ENCODE measurements at places on chromosomes 7 and 10.

DNA sequence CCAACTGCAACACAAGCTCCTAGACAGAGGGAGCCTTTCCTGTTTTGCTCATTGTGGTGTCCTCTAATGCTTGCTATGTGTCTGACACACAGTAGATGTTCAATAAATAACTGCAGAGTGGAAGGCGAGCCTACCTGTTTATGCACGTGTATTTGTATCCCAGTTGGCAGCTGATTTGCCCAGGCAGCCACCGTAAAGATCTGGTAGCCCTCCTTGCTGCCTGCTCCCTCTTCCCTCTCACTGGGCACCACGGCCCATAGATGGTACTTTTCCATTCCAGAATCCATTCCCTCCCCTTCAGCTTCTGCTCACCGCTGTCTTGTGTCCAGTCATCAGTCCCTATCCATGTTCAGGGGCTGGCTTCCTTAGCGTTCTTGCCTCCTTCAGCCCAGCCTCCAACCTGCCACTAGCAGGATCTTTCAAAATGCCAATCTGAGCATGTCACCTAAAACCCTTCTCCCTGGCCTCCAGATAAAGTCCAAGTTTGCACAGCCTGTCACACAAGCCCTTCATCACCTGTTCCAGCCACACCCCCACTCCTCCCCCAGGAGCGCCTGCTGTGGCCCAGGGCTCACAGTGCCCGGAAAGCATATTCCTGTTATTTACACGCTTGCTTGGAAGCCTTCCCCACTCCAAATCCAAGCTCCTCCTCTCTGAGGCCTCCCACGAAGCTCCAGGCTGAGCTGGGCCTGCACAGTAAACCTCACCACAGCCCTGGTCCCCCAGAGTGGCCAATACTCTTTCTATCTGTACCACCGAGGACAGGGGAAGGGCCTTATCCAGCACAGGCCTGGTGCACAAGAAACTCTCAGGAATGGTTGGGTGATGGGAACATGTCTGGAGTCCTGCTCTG, 21.0 kb downstream of the ZCCHC24 start:
- DNase-seq: peak; percentile 72

DNA sequence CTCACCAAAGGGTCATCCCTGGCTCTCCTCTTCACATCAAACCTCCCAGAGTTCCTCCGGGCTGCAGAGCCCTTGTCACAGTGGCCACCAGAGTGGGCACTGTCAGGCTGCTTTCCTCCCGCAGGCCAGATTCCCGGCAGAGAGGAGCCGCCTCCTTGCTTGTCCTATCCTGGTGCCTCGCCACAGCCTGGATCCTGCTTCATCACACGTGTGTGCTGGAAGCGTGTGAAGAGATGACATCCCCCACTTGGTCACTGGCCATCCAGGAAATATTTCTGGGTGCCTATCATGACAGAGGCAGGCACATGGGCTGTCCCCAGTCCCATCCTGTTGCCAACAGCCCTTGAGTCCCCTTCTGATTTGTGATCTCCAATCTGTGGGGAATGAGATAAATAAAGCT, 15.0 kb downstream of the INSIG1 start:
- DNase-seq: no peak

- no peak for DNase-seq
Observed at GRCh38 chr7:144529269-144529926, 125.9 kb upstream of the NOBOX start.

GRCh38 chr7:11170175-11170574, 196.5 kb downstream of the PHF14 start:
- no peak for DNase-seq

- no peak for DNase-seq
Observed at GRCh38 chr7:42181566-42181965, 55.4 kb downstream of the GLI3 start.

DNA sequence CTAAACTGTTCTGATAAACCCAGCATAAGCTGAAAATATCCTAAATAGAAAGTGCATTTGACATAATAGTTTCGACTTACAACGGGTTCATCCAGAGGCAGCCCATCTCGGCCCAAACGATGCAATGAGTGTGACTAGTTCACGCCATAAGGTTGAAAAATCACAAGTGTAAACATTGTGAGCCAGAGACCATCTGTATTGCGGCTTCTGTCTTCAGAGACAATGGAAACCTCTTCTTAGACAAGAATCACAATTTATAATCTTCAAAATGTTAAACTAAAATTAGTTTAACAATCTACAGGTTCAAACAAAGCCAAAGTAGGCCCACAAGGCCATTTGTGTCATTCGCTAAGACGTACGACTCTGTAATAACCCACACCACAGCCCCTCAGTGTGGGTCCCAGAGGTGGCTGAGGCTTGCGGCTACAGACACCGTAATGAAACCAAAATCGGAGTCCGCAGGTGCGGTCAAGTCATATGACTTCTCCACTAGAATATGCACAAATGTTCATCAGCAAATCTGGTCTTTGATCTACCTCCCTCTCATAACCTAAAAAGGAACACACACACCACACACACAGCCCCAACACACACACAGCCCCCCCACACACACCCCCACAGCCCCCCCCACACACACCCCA, 81.8 kb downstream of the DIP2C start:
- DNase-seq: peak; percentile 55

DNA sequence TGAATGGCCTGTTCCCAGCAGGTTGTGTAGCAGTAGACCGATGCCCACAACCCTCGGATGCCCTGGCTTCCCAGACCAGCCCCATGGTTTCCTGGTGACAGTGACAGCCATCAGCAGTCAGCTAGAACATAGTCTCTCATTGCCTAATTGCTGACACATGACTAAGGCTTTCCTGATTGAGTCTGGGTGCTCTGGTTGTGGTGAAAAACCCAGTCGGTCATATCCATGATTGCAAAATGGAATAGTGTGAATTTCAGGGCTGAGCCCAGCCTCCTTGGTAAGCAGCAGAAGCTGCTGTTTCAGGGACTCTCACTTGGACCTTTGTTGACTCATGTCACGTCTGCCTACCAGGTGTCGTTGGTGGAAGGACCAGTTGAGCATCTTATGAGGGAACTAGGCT, 36.6 kb downstream of the POR start:
- peak; percentile 61 for DNase-seq

DNA sequence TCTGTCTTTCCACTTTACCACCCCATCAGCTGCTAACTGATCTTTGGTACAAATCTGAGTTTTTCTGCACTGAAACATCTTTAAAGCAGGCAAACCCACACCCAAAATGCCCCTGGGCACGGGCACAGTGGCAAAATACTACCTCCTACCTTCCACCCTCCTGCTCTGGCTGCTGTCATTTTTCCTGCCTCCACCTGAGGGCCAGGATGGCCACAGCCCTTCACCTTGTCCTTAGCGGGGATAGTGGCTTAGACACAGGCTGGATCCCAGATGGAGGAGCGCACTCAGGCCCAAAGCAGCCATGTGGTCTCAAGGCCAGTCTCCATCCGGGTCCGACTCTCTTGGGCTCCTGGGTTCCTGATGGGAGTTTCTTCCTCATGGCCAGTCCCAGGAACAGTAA, 98.3 kb downstream of the HIF1AN start:
- no peak for DNase-seq

DNA sequence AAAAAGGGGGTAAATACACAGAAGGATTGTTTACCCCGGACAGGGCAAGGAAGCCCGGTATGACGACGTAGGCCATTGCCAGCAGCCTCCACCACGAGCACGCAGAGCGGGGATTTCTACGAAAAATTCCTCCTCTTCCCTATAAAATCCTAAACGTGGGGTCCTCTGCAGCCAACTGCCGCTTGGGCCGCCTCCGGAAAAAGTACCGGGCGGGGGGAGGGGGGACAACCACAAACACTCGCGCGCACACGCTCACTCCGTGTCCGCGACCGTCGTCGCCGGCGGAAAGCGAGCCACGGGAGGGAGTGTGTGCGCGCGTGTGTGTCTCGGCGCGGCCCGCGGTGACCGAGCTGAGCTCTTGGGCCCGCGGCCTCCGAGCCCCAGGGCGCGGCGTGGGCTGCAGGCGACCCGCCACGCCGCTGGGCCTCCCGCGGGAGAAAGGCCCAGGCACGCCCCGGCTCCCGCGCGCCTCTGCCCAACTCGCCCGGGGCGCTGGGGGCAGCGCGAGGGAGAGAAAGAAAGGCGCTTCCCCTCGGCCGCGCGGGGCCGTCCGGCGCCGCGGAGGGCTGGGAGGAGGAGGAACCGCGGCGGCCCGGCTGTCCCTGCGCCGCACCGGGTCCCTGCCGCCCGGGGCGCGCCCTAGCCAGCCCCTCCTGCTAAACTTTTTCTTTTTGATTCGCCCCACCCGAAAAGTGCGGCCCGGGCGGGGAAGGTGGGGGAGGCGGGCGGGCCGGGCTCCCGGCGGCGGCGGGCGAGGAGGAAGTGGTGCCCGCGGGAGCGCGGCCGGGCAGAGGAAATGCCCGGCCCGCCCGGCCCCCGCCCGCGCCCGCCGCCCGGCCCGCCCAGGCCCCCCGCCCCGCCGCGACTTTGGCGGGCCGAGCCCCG, 1.5 kb downstream of the CTBP2 start:
- peak; percentile 58 for DNase-seq

DNA sequence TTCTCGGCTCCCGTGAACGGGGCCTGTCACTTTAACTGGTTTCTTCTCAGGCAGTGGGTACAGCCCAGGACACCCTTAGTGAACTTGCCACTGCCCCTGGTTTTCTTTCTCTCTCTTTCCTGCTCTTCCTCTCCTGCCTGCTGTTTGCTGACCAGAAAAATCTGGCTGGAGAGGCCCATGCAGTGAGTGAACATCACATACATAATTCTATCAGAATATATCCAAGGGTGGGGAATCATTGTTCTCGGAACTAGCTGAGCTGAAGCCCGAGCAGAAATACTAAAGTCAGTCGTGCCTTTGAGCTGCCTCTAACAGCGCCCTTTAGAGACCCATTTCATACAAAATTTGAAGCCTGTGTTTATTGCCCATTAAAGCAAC, 501.5 kb upstream of the GALNT17 start:
- peak; percentile 26 for DNase-seq

- no peak for DNase-seq
Observed at GRCh38 chr7:108448584-108449505, 7.4 kb downstream of the NRCAM start.

- no peak for DNase-seq
Observed at GRCh38 chr7:97155897-97156418, 38.5 kb downstream of the SDHAF3 start.

Measured in fibroblast of skin of scalp (primary cell).